ENCODE measurements at places on chromosomes 1 and 21.

DNA sequence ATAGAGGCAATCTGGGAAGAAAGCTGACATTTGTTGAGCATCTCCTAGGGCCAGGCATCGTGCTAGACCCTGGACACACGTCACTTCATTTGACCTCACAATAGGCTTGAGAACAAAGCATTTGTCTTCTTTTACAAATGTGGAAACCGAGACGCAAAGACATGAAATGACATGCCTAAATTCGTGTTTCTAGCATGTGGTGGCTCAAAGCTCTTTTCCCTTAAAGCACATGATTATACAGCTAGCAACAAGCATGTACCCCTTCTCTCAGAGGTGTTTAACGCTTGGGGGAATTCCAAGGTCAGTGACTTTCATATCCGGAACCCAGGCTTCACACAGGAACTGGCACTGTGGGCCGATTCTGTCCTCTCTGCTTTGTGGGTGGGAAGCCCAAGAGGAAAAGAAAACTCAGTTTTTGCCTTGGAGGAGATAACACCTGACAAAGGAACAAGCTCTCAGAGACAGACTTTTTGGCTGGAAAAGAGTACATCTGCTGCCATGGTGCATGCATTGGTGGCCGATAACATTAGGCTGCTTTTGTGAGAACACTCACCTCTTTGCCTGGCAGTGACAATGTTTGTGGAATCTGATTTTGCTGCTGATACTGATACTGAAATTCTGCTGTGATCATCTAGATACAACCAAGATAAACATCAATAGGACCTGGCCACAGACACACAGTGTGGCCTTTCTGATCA is 15.4 kb upstream of the CD2 start:
- ATAC-seq: peak; percentile 76

DNA sequence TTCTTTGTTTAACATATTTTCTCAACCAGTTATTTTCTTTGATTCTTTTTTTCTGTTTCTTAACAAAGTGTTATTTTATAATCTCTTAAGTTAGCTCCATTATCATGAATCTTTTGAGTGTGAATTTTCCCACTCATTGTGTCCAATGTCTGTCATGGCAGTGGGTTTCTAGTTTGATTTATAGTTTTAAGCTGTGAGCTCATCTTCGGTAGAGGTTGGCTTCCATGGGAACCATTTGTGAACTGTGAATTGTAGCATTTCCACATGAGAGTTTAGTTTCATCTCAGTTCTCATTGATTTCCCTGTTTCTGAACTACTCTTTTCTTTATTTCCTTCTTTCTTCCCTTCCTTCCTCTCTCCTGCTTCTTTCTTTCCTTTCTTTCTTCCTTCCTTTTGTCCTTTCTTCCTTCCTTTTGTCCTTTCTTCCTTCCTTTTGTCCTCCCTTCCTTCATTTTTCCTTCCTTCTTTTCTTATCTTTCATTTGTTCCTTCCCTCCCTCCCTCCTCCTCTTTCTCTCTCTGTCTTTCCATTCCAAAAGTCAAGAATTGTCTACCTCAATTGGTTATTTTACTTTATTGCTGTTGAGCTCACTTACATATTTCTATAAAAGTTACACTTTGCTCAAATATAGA is 3.0 kb upstream of the CRB1 start:
- ATAC-seq: no peak

GRCh38 chr21:32309906-32310460 is 11.3 kb downstream of the MRAP start:
- ATAC-seq: no peak

GRCh38 chr1:67408148-67408547 is 22.1 kb downstream of the SERBP1 start:
- no peak for ATAC-seq

- no peak for ATAC-seq
These were observed 24.1 kb upstream of the ARHGEF11 start for GRCh38 chr1:157069601-157070000.

GRCh38 chr1:244294599-244295224 is 157.0 kb downstream of the ADSS2 start:
- ATAC-seq: no peak

DNA sequence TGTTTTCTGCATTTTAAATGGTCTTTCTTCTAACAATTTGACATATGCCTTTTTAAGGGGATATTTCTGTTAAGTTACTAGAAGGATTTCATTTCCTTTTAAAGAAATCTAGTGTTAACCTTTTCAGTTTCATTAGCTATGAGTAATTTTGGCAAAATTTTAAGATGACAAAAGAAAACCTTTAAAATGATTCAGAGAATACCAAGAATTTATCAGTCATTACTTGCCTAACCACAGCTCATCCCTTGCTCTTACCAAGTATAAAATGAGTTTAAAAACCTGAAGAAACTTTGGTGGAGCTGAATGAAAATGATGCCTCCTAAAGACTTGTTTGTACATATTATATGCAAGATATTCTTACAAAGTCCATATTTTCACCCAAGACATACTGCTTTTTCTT is 101.7 kb downstream of the NEK7 start:
- peak; percentile 78 for ATAC-seq

DNA sequence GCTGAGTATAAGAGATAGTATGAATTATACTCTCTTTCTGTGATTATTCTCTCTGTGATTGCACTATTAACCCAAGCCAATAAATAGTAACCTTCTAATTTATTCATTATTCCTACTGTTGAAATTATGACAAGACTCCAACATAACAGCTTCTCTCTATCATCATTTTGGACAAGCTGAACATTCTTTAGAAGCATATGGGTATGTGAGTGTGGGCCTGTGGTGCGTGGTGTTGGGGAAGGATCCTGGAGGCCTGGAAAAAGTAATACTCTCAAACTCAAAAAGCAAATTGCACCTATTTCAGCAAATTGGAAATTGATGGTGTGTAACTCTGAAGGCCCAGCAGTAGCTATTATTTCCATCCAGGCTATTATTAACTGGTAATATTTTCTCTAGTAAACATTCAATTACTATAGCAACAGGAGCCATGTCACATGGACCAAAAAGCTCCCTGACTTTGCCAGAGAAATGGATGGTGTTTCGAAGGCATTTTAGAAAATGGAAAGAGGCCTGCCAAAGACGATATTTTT is 502.8 kb downstream of the LTN1 start:
- no peak for ATAC-seq

DNA sequence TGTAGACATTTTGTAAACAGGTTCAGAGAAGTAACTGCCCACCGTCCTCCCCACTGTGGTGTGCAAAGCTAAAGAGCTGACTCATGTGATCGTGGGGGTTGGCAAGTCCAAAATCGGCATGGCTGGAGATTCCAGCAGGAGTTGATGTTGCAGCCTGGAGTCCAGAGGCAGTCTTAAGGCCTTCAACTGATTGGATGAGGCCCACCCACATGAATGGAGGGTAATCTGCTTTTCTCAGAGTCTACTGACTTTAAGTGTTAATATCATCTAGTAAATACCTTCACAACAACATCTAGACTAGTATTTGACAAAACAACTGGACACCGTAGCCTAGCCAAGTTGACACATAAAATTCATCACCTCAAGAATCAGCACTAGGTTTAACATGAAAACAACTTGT is 281.6 kb downstream of the KIF26B start:
- no peak for ATAC-seq

GRCh38 chr1:160103658-160104408 is 5.4 kb upstream of the IGSF8 start:
- no peak for ATAC-seq

- no peak for ATAC-seq
These were observed 3.6 kb upstream of the SPSB1 start for GRCh38 chr1:9289090-9289534.

DNA sequence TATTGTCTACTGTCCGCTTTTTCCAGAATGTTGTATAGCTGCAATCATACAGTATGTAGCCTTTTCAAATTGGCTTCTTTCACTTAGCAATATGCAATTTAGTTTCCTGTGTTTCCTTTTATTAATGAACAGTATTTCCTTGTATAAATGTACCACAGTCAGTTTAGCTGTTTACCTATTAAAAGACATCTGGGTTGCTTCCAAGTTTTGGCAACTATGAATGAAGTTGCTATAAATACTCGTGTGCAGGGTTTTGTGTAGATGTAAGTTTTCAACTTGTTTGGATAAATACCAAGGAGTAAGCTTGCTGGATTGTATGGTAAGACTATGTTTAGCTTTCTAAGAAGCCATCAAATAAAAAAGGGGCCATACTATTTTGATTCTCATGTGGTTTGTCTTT is 24.4 kb upstream of the KCNJ6 start:
- no peak for ATAC-seq

GRCh38 chr1:27342391-27342777 is 562 bp downstream of the SYTL1 start:
- ATAC-seq: peak; percentile 75

DNA sequence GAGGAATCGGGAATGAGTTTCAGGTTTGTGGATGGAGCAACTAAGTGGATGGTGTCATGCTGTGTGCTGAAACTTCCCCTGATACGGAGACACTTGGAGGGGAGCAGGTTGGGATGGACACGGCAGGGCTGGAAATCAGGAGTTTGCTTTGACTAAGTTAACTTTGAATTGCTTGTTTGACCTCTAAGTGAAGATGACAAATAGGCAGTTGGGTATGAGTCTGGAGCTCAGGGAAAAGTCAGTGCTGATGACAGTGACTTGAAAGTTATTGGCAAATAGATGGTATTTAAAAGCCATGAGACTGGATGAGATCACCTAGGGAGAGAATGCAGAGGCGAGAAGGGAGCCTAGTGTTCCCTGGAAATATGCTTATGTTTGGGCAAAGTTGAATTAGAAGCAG is 12.8 kb upstream of the ZSCAN20 start:
- no peak for ATAC-seq

- no peak for ATAC-seq
These were observed 4.5 kb downstream of the ASCL5 start for GRCh38 chr1:201122321-201122957.

DNA sequence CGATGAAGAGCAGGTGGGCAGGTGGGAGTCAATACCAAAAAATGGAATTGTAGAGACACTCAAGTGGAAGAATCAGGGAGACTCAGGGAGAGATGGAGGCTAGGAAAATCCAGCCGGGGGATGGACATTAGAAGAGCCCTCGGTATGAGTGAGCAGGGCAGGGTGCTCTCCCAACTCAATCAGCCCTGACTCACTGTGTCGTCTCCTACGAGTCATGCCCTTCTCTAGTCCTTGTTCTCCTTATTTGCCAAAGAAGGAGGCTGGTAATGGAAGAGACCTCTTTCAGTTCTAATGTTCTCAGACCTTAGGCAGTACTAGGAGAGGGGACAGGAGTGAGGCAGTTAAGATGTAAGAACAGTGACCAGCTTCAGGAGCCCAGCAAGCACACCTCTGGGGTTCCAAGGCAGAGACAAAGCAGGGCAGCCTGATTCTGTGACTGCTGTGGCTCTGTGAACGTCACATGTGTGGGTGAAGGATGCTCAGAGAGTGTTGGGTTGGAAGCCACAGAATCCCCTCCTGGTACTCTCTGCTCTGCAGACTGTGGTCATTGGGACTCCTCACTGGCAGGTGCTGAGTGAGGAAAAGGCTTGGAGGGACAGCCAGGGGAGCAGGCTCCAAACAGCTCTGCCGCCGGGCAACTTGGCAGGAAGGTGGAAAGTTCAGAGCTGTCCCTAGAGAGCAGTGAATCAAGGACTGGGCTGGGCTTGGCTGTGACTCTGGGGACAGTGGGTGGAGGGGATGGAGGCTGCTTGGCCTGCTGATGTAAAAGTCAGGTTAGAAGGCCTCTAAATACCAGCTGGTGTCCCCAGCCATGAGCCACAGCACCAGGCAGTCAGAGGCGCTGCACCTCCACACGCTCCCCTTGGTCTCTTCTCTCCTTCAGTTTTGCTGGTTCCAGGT is 11.1 kb upstream of the GJA5 start:
- ATAC-seq: no peak

GRCh38 chr1:168134642-168135041 is 2.1 kb downstream of the GPR161 start:
- ATAC-seq: no peak

- ATAC-seq: no peak
These were observed 135.3 kb downstream of the PPIAL4G start for GRCh38 chr1:148347781-148348180.

- ATAC-seq: no peak
These were observed 7.3 kb downstream of the UAP1 start for GRCh38 chr1:162568802-162569201.

DNA sequence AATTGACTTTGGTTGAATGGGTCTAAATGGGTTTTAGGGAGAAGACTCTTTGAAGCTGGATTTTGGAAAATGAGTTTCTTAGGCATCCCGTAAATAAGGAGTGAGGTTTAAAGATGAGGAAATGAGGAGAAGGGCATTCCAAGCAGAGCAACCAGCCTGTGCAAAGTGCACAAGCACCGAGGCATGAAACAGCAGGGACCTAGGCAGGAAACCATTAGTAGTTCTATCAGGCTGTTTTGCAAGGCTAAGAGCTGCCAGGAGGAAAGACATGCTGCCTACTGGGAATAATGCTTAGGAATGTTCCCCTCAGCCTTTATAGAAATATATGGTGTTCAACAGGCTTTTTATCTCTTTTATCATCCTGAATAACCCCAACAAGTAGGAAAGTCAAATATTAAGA is 153.1 kb upstream of the FGGY start:
- no peak for ATAC-seq

GRCh38 chr1:221992427-221992826 is 250.5 kb upstream of the DUSP10 start:
- peak; percentile 28 for ATAC-seq

DNA sequence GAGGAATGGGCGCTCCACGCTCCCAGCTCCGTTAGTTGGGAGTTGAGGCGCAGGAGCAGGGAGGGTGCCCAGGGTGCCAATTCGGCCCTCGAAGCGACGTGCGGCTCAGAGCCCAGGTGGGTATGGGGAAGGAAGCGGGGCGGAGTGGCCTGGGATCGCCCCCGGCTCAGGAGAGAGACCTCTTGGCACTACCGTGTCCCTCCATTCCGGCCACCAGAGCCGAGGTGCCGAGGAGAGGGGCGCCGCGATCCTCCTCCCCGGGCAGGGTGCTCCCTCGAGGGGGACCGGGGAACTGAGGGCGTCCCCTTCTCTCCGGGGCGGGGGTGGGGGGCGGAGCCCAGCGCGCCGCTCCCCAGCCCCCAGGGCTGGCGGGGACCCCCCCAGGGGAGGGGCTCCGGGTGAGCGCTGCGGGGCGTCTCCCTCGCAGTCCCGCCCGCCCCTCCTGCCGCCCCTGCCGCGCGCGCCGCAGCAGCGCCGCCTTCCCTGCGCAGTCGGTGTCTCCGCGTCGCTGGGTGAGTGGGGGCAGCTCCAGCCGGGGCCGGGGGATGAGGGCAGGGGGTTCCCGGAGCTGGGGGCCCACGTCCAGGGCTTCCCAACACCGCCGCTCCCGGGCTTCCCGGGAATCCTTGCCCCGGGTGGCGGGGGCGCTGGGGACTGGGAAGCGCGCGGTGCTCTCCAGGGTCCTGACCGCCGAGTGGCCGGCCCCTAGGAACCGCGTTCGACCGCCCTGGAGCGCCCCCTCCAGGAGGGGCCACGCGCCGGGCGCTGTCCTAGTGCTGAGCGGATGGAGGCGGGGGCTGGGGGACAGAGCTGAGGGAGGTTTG is at the start of gene HPCA:
Gene HPCA, plus strand, starts transcription at position 488 of the 824 bp plus-strand sequence. CDS start 2,408 bp downstream, outside the sequence.
- ATAC-seq: peak; percentile 30

GRCh38 chr1:246291127-246291526 is 216.0 kb downstream of the SMYD3 start:
- ATAC-seq: no peak

GRCh38 chr1:177384461-177384860 is 213.7 kb downstream of the BRINP2 start:
- ATAC-seq: no peak

Measured in activated CD4-positive, CD25-positive, alpha-beta regulatory T cell treated with anti-CD3 and anti-CD28 coated beads, Interleukin-2, amount 50 U/mL, for 24 hours (primary cell).